ENCODE measurements at places on chromosomes 16 and 17. TPM values are rescaled to one million over a fixed set of nuclear protein-coding genes. Genes with fewer than 3 reads are reported as not detected.

GRCh38 chr16:25031441-25032307, 16.5 kb upstream of the ARHGAP17 start:
- peak; percentile 96 for DNase-seq
- peak overlapping the region; percentile 74 for H3K27ac ChIP-seq
- H3K36me3 ChIP-seq, result no peaks in the 10 kb centered on the region

- no peaks in the 10 kb centered on the region for H3K36me3 ChIP-seq
- DNase-seq, result no peak
- H3K27me3 ChIP-seq, result no peaks in the 10 kb centered on the region
- H3K4me3 ChIP-seq, result no peak overlapping the region
- no peak overlapping the region for H3K27ac ChIP-seq
- H3K4me1 ChIP-seq, result no peaks in the 10 kb centered on the region
Measured at GRCh38 chr17:8052256-8053252, 13.7 kb downstream of the ALOX15B start.

- no peaks in the 10 kb centered on the region for H3K36me3 ChIP-seq
- no peaks in the 10 kb centered on the region for H3K4me1 ChIP-seq
- no peaks in the 10 kb centered on the region for H3K27me3 ChIP-seq
Measured at GRCh38 chr17:10266296-10266876, 68.0 kb upstream of the GAS7 start.

Gene NPIPA5
- polyA plus RNA-seq, result 17.4 TPM

GRCh38 chr16:17328932-17329331, 141.8 kb downstream of the XYLT1 start:
- no peaks in the 10 kb centered on the region for H3K27me3 ChIP-seq
- H3K4me1 ChIP-seq, result no peaks in the 10 kb centered on the region
- H3K36me3 ChIP-seq, result peaks cover 3% of the 10 kb centered on the region
- no peak overlapping the region for H3K4me3 ChIP-seq

- H3K27ac ChIP-seq, result peak overlapping the region; percentile 24
- H3K27me3 ChIP-seq, result no peaks in the 10 kb centered on the region
- H3K4me3 ChIP-seq, result no peak overlapping the region
- H3K4me1 ChIP-seq, result no peaks in the 10 kb centered on the region
- H3K36me3 ChIP-seq, result no peaks in the 10 kb centered on the region
- DNase-seq, result no peak
Measured at GRCh38 chr17:72501404-72502370, 380.9 kb downstream of the SOX9 start.

DNA sequence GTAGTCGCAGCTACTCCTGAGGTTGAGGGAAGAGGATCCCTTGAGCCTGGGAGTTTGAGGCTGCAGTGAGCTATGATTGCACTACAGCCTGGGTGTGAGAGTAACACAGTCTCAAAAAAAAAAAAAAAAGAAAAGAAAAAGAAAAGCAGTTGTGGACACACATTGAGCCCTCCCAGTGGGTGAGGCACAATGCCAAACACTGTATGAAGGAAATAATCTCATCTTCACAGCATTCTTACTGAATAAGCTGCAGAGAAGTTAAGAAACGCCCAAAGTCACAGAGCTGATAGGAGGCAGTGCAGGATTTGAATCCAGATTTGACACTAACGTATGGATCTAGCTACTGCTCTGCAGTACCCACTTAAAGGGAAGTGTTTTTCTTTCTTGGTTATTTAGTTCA, 5.9 kb upstream of the LYZL6 start:
- no peak overlapping the region for H3K4me3 ChIP-seq
- H3K27me3 ChIP-seq, result no peaks in the 10 kb centered on the region
- DNase-seq, result no peak
- no peak overlapping the region for H3K27ac ChIP-seq

Gene SLC13A2
- 320 TPM for polyA plus RNA-seq

Gene KRTAP9-1
- polyA plus RNA-seq, result not detected

DNA sequence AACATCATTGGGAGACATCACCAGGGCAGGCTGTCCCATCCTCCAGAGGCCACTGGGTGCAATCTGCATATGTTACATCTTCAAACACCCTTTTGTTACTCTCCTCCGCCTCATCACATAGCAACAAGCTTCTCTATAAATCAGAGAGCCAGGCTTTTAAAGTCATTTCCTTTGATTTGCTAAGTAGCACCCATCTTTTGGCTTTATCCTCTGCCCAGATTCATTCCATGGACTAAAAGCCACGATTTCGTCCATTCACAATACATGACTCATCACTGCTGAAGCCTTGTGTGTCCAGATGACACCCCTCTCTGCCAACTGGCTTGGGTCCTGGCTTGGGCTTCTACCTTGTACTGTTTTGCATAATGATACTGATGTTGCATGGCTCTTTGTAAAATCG, 2.0 kb upstream of the KRT38 start:
- no peak for DNase-seq
- H3K27me3 ChIP-seq, result peaks cover 9% of the 10 kb centered on the region
- H3K4me3 ChIP-seq, result no peak overlapping the region

GRCh38 chr16:13120091-13120490, 218.7 kb downstream of the SHISA9 start:
- no peaks in the 10 kb centered on the region for H3K27me3 ChIP-seq
- no peak overlapping the region for H3K4me3 ChIP-seq
- H3K36me3 ChIP-seq, result no peaks in the 10 kb centered on the region
- H3K27ac ChIP-seq, result no peak overlapping the region
- no peaks in the 10 kb centered on the region for H3K4me1 ChIP-seq

DNA sequence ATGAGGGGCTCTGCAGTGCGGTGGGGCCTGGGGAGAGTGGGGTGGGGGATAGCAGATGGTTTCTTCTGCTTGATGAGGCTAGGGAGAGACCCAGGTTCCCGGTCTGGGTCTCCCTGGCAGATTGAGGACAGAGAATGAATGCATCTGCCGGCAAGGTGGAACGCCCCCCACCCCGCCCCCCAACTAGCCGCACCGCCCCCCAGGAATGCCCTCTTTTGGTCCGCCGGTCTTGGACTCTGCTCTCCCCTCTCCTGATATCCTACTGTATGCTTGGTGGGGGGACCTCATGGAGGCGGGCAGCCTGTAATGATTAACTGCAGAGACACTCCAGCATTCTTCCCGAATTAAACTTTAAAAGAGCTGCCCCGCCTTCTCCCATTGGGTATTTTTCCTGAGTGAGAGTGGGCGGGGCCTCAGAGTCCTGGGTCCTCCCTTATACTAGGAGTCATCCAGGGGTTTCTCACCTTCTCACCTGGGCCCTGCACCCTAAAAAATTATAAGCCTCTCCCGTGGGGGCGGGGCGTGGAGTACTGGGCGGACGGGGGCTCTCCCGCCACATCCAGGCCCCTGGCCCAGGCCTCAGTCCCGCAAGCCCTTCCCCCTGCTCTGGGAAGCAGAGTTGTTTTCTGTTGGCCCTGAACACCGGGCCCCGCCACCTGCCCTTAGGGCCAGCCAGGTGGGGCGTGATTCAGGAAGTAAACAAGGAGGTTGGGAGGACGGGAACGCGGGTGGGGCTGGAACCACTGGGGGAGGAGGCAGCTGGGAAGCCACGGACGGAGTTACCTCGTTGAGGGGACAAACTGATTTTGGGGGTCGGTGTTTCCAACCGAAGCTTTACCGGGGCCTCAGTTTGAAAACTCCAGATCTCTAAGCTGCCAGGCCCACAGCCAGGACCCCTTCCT, 1.5 kb downstream of the GRB7 start:
- peak overlapping the region; percentile 39 for H3K4me3 ChIP-seq
- H3K4me1 ChIP-seq, result peaks cover 2% of the 10 kb centered on the region
- peak; percentile 96 for DNase-seq
- peak overlapping the region; percentile 94 for H3K27ac ChIP-seq
- peaks cover 4% of the 10 kb centered on the region for H3K27me3 ChIP-seq
- H3K36me3 ChIP-seq, result no peaks in the 10 kb centered on the region

DNA sequence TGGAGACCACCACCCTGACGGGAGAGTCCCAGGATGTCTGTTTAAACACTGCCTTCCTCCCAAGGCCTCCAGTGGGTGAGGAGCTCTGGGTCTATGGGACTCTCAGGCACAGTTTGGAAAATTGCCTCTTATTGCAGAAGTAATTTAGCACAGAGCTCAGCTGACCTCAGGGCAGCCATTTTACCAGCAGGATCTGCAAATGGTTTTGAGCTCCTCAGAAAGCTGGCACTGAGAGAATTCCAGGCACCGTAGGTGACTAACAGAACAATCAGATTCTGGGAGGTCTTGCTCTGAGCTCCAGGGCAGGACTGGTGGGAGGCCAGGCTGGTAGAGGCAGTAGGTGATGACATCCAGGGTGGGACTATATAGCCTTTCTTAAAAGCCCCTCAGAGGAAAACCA, 17.3 kb upstream of the C16orf74 start:
- no peaks in the 10 kb centered on the region for H3K36me3 ChIP-seq
- no peak overlapping the region for H3K4me3 ChIP-seq
- H3K27me3 ChIP-seq, result no peaks in the 10 kb centered on the region
- H3K27ac ChIP-seq, result no peak overlapping the region
- DNase-seq, result no peak

Gene MPP2
- not detected for polyA plus RNA-seq

- no peaks in the 10 kb centered on the region for H3K27me3 ChIP-seq
- peak; percentile 96 for DNase-seq
Measured at GRCh38 chr17:21042458-21043295, at the start of gene USP22. Gene USP22, minus strand, starts transcription at chr17:21043011. Its CDS starts 176 bp downstream, at chr17:21042835.

DNA sequence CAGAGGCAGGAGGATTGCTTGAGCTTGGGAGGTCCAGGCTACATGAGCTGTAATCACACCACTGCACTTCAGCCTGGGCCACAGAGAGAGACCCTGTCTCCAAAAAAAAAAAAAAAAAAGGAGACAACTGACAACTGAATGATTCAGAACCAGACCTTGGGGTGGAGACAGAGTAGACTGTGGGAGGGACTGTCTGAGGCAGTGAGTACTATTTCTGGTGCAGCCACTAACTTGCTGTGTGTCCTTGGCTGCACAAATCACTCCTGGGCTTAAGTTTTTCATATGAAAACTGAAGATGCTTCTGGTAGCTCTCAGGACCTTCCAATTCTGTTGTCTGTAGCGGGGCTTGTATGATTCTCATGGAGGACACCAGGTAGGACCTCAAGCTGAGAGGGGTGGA, 5.8 kb downstream of the ASB16 start:
- H3K27ac ChIP-seq, result no peak overlapping the region
- no peaks in the 10 kb centered on the region for H3K27me3 ChIP-seq
- no peaks in the 10 kb centered on the region for H3K4me1 ChIP-seq
- DNase-seq, result no peak
- H3K4me3 ChIP-seq, result no peak overlapping the region

DNA sequence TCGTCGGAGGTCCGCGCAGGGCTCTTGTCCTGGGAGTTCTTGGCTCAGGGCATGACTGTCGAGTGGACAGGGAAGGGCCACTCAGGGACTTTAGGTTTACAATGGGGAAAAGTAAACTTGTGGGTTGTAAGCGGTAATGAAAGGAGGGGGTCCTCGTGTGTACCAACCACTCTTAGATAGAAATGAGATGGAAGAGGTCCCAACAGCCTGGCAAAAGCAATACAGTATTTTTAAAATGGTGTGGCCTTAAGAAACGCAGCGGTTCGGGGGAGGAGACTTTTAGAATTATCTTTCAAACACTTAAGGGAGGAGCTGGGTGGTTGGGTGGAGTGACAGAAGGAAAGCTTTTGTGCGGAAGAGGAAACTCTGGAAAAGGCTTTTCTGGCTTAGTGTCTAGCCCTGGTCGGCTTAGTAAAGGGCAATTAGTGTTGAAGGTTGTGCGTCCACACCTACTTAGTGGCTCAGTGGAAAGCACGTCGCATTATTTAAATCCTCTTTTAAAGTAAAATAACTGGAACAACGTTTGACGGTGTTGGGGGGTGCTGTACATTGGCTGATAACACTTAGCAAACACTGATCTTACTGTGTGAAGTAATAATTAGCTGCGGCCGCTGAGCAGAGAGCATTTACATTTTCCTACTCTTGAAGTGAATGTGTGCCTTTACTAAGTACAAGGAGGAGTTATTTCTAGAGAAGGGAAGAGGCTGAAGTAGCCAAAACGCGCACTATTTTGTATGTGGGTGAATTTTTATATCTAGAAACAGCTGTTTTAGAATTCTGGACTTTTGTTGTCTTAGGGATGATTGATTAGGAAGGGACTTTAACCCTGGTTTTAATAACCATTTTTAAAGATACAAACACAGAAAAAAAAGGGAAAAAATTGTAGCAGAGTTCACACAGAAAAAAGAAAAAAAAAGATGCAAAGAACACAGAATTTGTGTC, 1.0 kb downstream of the WSB1 start:
- H3K36me3 ChIP-seq, result no peaks in the 10 kb centered on the region

- H3K4me1 ChIP-seq, result peaks cover 49% of the 10 kb centered on the region
- no peak for DNase-seq
- no peak overlapping the region for H3K4me3 ChIP-seq
- no peak overlapping the region for H3K27ac ChIP-seq
- no peaks in the 10 kb centered on the region for H3K27me3 ChIP-seq
- H3K36me3 ChIP-seq, result no peaks in the 10 kb centered on the region
Measured at GRCh38 chr17:30341703-30342249, 7.9 kb upstream of the TMIGD1 start.

Gene NOG
- polyA plus RNA-seq, result 1.5 TPM

Gene CCL1
- polyA plus RNA-seq, result not detected

DNA sequence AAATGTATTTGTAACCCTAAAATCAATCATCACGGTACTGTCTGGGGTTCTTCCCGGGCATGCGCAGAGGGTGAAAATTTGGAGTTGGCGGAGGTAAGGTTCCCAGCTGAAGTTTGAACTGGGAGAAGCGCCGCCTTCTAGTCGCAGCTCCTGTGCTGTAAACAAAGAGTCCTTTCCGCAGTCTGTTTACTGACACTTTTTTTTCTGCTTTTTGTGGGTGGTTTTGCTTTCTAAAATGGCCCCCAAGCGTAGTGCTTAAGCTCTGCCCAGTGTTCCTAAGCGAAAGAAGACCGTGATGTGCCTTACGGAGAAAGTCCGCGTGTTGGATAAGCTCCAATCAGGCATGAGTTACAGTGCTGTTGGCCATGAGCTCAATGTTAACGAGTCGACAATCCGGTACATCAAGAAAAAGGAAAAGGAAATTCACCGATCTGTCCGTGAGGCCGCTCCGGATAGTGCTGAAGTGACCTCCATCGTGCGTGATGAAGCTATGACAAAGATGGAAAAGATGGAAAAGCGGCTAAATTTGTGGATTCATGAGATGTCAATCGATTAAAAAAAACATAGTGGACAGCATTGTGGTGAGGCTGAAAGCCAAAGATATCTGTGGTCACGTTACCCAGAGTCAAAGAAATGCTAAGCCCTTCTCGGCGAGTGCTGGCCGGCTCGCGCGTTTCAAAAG, 570 bp upstream of the CFDP1 start:
- H3K4me1 ChIP-seq, result peaks cover 4% of the 10 kb centered on the region
- H3K4me3 ChIP-seq, result peak overlapping the region; percentile 5
- peak; percentile 94 for DNase-seq
- peaks cover 18% of the 10 kb centered on the region for H3K36me3 ChIP-seq

- DNase-seq, result no peak
- H3K36me3 ChIP-seq, result peaks cover 22% of the 10 kb centered on the region
- H3K4me3 ChIP-seq, result no peak overlapping the region
- no peaks in the 10 kb centered on the region for H3K4me1 ChIP-seq
Measured at GRCh38 chr17:2459917-2460271, 51.8 kb downstream of the METTL16 start.
